ENCODE measurements at places on chromosomes 7 and 10. TPM values are rescaled to one million over a fixed set of nuclear protein-coding genes. Genes with fewer than 3 reads are reported as not detected.

Gene GIMAP5
- 6.5 TPM for polyA plus RNA-seq

Gene DOCK4
- polyA plus RNA-seq, result 10.6 TPM

Gene GALNT11
- polyA plus RNA-seq, result 29.6 TPM

Gene MRLN
- 172 TPM for polyA plus RNA-seq

Gene HEPACAM2
- 0.09 TPM for polyA plus RNA-seq

Gene GPR141
- 0.28 TPM for polyA plus RNA-seq

Gene CFAP46
- 0.12 TPM for polyA plus RNA-seq

Gene CDK13
- polyA plus RNA-seq, result 38.5 TPM

Gene AASS
- 19.8 TPM for polyA plus RNA-seq

Gene PRRT4
- 32.9 TPM for polyA plus RNA-seq

Measured in hindlimb muscle (tissue), 1 donor.